ENCODE measurements at places on chromosomes 1 and 21.
A peak's percentile ranks its signal among the peaks of the same experiment; 100 is the strongest.

- no peak for DNase-seq
Measured at GRCh38 chr1:24963943-24964693, 34.0 kb upstream of the RUNX3 start.

- DNase-seq = no peak
Measured at GRCh38 chr21:42981214-42981523, 6.8 kb downstream of the PKNOX1 start.

DNA sequence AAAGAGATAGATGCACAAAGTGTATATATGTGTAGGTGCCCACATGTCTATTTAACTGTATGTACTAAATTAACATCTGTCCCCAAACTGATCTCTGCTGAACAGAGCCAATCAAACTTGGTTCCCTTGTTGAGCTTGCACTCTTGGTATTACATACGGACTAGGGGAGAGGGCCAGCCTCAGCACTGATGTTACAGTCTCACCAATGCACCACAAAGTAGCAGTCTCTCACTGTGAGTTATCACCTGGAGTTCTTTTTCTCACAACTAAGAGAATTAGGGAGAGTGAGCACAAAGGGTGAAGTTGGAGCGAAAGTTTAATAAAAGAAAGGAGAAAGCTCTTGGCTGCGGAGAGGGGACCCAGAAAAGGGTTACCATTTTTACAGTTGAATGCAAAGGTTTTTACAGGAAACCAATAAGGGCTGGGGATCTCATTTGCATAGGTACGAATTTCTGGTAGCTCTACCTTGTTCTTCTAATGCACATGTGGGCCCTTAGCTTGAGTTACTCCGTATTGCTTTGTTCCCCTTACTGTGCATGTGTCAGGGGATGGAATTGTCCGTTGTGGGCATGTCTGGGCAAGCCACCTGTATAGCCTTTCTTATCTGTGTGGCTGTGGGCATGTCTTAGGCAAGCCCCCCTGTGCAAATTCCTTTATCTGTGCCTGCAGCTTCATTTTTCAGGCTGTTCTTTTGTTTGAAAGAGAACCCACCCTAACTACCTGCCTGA lies 13.3 kb upstream of the CHI3L2 start:
- DNase-seq = no peak

DNA sequence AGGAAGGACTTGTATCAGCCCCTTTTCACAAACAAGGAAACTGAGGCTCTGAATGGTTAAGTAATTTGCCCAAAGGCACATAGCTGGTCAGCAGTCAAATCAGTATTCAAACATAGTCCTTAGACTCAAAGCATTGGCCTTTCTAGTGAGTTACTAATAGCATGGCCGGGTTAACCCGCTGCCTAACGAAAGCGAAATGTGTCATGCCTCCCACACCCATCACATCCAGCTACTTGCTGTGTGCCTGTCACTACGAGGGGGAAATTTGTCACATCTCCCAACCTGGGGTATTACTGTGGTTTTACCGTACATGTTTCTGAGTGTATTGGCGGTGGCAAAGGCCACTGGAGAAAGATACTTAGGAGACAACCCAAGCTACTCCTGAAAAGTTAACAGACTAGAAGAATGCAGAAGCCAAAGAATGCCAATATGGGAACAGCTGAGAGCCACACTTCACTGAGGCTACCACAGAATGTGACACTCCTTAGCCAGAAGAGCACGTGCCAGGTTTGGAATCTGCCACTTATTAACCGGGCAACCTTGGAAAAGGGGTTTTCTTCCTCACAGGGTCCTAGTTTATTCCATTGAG lies 363.5 kb downstream of the KCNH1 start:
- DNase-seq = no peak

DNA sequence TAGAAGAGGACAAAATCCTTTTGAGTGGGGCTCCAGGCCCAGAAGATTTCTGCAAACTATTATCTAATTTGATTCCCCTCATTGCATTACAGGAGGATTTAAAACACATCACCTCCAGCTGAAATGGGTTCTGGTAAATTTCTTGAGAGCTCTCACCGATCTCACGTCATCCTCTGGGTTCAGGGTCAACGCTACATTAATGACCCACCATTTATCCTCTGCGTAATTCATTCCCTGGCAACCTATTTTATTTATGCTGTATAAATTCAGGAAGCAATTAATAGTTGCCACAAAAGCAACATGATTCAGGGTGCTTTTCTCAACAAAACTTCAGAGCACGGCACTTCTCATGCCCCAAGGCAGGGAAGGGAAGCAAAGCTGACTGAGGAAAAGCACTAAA lies 38.9 kb downstream of the LMX1A start:
- DNase-seq = no peak

DNA sequence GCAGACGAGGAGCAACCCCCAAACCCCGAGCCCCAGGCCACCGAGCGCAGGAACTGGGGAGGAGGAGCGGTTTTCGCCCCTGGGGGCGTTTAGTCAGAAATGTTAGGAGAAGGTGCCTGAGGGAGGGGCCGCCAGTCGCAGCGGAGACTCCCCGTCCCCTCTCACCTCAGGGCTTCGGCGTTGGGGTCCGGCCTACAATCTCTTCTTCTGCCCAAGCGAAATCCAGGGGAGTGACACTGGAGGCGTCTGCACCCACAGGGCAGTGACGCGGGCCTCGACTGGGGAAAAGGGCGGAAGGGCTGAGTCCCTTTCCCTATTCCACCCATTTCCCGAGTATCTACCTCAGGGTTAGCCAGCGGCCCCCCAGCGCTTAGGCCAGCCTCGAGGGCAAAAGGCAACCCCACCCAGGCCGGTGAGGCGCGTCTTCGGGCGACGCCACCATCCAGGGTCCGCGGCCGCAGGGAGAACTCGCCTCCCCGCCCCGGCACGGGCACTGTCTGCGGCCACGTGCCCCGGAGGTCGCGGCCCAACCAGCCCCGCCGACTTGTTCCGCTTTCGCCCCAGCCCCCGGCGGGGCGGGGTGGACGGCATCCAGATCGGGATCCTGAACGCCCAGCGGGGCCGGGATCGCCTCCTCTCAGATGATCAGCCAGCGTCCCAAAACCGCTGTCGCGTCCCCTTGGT lies 118.7 kb upstream of the BARHL2 start:
- no peak for DNase-seq

DNA sequence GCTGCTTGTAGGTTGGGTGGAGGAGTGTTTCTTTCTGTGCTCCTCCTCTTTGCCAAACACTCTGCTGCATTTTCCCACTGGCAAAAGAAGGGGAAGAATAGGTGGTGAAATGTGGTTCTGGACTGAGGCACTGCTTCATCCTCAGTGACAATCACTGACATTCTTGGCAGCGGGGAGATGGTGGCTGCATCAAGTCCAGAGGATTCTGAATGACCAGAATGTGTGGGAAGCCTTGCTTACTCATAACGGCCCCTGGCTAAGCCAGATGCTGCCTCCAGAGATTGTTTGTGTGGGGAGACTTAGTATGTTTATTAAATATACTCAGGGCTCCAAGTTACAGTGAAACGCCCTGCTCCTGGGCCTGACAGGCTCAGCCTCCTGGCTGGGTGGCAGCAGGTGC lies 160.3 kb downstream of the CACNA1E start:
- no peak for DNase-seq

DNA sequence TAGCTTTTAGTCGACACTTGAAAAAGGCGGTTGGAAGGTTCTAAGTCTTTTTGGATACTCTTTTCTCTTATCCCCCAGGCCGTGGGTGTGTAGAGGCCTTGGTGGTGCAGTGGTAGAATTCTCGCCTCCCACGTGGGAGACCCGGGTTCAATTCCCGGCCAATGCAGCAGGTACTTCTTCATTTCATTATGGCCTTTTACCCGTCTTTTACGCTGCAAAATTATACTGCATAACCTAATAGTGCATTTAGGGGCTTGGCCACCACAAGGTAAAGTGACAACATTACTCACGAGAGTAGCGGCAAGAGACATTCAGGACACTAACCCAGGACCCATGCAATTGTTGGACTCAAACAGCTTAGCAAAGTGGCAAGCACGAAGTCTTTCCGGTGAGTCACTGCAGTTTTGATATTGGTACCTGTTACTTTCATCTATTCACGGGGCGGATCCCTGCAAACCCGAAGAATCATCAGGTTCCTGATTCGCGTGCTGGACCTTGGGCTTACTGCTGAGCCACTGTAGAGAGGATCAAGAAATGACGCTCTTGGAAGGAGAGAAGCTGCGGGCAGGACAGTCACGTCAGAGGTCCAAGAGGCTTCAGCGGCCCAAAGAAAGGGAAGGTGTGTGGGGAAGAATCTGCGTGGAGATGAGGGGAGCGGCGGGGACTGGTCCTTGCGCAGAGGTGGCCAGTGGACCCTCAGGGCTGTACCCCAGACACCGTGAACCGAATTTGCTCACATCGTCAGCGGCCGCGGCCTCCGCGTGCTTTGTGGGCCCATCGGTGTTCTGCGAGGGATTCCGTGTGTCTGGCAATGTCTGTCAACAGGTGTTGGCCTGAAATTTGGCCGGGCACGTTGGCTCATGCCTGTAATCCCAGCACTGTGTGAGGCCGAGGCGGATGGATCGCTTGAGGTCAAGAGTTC lies 12.9 kb upstream of the RNU1-4 start:
- no peak for DNase-seq

GRCh38 chr1:54857746-54858561 lies 29.0 kb downstream of the DHCR24 start:
- no peak for DNase-seq

DNA sequence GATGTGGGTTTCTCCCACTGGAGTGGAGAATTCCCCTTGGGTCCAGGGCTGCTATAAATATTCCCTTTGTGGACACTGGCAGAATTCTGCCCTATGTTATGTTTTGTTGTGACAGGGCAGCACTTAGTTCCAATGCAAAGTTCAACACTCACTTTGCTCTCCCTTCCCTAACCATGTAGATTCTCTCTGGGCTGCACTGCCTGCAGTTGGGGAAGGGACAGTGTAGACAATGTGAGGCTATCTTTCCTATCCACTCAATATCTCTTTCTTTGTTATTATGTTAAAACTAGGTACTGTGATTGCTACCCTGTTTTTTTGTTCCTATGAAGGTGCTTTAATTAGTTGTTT lies 19.6 kb downstream of the GPR88 start:
- DNase-seq = no peak

DNA sequence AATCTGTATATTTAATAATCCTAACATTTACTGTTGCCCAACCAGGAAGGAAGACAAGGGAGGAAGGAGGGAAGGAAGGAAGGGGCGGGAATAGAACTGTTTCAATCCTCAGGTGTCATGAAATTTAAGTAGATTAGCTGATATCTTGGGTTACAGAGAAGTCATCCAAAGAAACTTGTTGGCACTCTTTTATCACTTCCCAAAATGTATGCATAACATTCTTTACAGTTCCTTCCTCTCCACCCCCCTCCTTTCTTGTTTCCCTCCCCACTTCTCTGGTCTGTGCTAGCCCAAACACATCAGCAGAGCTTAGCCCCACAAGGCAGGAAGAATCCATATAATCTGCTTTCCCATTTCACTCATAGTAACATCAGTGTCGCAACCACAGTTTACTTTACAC lies 110.9 kb downstream of the ESRRG start:
- no peak for DNase-seq

DNA sequence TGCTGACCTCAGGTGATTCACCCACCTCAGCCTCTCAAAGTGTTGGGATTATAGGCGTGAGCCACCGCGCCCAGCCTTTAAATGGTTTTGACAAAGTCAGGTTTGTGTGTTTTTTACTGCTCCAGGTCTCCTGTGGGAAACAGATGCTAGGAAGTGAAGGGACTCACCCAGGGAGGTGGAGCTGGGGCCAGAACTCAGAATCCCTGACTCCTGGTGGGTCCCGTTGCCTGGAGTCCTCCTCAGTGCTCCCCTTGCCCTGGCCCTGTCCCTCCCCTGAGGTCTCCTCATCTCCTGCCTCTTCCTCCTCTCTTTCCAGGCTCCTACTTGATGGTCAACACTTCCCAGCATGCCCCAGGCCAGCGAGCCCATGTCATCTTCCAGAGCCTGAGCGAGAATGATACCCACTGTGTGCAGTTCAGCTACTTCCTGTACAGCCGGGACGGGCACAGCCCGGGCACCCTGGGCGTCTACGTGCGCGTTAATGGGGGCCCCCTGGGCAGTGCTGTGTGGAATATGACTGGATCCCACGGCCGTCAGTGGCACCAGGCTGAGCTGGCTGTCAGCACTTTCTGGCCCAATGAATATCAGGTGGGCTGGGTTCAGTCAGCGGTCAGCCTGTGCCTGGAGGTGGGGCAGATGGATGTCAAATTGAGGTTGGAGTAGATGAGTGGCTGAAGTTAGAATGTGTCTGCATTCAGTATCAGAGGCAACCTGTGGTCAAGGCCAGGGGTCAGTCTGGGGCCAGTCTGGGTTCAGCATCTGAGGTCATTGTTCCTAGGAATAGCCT lies 22.1 kb downstream of the PTPRU start:
- no peak for DNase-seq

DNA sequence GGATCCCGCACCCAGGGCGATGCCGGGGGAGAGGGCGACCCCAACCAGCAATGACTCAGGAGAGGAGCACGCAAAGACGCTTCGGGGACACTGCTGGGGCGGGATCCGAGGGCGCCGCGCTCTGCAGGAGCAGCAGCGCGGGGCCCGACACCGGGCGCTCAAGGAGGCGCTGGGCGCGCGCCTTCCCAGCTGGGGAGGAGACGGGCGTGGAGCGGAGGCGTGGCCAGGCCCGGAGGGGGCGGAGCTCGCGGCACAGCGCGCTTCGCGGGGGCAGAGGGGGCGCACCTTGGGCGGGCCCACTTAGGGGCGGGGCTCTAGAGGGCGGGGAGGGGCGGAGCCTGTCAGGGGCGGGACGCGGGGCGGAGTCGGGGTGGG lies 369 bp downstream of the SUMO3 start:
- DNase-seq = peak; percentile 67

DNA sequence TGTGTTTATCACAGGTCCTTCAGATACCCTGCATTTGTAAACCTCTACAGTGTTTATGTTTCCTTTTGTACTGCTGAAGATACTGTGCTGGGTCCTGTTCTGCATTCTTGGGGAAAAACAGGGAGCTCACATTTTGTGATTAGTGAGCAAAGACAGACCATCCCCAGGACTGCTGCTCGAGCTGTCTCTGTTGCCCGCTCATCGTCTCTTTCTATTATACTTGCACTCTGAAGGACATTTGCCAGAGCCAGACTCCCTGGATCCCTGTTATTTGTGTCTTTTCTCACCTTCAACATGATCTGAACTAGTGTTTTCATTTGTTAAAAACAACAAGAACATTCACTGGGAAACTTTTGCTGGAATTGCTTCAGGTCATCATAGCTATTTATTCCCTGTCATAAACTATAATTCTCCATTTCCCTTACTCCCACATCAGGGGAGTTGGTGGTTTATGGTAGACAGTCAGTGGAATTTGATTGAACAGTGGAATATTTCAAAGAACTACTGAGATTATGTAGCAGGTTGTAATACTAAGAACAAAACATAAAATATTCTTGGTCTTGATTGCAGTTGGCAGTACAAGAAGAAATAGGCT lies 53.0 kb downstream of the PRRX1 start:
- DNase-seq = no peak

Data from NCI-H1048 (cell line).